ENCODE measurements at places on chromosomes 12 and 14.
A peak's percentile ranks its signal among the peaks of the same experiment; 100 is the strongest.

DNA sequence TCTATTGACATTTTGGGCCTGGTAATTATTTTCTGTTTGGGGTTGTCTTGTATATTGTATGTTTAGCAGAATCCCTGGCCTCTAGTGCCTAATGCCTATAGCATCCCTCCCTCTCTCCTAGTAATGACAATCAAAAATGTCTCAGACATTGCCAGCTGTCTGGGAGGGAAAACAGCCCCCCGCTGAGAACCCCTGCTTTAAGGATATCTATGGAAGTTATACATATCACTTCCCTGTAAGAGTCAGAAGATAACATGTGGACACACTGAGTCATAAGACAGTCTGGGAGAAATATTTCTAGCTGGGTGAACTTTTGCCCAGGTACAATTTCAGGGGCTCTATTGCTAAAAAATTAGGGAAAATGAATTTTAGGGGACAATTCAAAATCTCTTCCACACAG lies 255.0 kb downstream of the PAWR start:
- no peak for DNase-seq

- DNase-seq, result no peak
Measured at GRCh38 chr12:132216354-132216987, 72.2 kb downstream of the NOC4L start.

- DNase-seq, result no peak
Measured at GRCh38 chr12:42716491-42716891, 126.9 kb upstream of the PRICKLE1 start.

DNA sequence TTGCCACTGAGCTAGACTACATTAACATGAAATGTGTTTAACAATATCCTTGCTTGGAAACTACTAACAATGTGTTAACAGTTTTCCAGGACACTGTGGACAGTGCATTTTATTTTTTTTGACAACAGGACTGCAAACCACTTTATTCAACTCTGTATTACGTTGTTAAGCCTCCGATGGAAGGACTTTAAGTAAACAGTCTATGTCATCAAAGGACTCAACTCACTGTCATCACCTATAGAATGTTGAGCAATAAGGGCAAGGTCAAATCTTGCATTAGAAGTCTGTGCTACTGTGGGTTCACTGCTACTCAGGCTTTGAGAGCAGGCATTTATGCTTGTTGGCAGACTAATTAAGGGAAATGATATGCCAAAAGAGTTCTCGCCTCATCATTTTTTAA lies 483.7 kb downstream of the FLRT2 start:
- no peak for DNase-seq

- peak; percentile 51 for DNase-seq
Measured at GRCh38 chr14:71770431-71770830, 161.8 kb upstream of the RGS6 start.

DNA sequence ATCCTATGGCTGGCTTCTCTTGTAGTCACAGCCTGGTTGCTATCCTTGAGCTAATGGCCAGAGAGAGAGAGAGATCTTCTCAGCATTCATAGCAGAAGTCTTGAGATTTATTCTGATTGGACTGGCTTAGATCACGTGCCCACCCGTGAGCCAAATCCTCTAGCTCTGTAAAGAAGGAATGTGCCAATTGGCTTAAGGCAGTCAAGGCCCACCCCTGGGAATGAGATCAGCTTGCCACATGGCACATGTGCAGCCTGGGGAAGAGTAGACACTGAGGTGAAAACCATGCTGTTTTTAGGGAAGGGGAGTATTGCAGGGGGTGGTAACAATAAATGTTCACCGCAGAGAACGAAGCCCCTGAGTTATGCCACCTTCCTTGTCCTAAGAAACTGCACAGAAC lies 36.3 kb downstream of the PLEKHG7 start:
- DNase-seq, result peak; percentile 3

Data from NCI-H524 (cell line).